Effector CD4-positive, alpha-beta T cell (primary cell): ENCODE measurements at places on chromosomes 3 and 15.

DNA sequence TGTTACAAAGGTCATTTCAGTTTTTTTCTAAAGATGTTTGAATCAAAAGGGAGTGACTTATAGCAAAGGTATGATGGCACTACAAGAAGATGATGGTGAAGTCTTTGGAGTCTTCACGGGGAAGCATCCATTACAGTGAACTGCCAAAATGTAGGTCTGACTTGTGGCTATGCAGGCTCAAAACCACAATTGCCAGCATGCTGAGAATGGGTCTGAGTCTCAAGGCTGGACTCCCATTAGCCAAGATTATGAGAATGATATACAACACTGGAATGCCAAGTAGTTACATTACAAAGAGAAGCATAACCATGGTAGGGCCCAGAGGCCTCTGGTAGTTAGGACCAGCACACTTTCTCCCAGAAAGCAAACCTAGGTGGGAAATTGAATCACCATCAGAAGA, 194.2 kb downstream of the MTHFS start:
- DNase-seq = no peak

DNA sequence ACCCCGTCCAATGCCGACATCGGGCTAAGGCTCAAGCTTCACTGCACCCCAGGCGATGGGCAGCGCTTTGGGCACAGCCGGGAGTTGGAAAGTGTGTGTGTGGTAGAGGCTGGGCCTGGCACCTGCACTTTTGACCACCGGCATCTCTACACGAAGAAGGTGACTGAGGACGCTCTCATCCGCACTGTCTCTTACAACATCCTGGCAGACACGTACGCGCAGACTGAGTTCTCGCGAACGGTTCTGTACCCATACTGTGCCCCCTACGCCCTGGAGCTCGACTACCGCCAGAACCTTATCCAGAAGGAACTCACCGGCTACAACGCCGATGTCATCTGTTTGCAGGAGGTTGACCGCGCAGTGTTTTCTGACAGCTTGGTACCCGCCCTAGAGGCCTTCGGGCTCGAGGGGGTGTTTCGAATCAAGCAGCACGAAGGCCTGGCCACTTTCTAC, 1.0 kb downstream of the PDE12 start:
- peak; percentile 16 for DNase-seq

GRCh38 chr3:99635348-99635747, 3.0 kb upstream of the COL8A1 start:
- DNase-seq = no peak

DNA sequence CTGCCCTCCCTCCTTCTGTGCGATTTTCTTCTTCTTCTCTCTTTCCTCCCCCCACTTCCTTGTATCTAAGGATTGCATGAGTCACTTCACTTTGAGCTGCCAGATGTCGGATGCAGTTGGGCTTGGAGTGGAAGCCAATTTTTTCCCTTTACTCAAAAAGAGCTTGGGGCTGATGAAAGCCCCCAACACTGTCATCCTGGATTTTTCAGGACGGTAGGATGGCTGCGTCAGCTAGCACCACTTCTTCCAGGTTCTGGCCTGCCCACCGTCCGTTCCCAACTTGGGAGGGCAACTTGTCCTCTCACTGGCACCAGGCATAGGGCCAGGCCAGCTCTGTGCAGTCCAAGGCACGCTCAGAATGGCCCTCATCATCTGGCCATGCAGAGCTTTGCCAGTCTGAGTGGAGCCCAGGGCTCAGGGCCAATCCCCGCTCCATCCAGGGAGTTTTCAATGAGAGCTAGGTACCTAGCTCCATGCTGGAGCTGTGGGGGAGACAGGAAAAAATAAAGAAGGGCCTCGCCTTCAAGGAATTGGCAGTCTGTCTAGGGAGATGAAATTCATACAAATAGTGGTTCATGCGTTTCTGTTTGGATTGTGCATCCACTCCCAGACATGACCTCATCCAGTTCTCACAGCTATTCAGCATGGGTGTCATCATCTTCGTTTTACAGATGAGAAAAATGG, 47.7 kb upstream of the INSYN1 start:
- no peak for DNase-seq

- DNase-seq = peak; percentile 62
Observed at GRCh38 chr15:75842722-75843677, at the start of gene UBE2Q2. Gene UBE2Q2 (plus strand): TSS chr15:75843447. CDS start chr15:75843667, 220 bp downstream.
